Activated naive CD4-positive, alpha-beta T cell (primary cell): ENCODE measurements at places on chromosomes 5 and 9.

GRCh38 chr9:5326893-5327548 is 12.7 kb downstream of the RLN1 start:
- DNase-seq = no peak

DNA sequence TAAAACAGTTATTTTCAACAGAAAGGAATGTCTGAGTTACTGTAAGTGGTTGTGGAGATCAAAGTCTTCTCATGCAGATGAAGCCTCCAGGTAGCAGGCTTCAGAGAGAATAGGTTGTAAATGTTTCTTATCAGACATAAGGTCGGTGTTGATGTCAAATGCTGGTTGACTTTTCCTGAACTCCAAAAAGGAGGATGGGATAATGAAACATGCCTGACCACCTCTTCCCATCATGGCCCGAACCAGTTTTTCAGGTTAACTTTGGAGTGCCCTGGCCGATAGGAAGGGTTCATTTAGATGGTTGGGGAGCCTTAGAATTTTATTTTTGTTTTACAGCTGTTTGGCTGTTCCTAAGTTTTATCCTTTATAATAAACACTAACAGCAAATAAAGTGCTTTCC is 478.4 kb downstream of the ACTL7B start:
- DNase-seq = no peak

- no peak for DNase-seq
These were observed 22.6 kb downstream of the TGFBR1 start for GRCh38 chr9:99127356-99128132.

- DNase-seq = no peak
These were observed 2.4 kb downstream of the WDR5 start for GRCh38 chr9:134138292-134138691.

DNA sequence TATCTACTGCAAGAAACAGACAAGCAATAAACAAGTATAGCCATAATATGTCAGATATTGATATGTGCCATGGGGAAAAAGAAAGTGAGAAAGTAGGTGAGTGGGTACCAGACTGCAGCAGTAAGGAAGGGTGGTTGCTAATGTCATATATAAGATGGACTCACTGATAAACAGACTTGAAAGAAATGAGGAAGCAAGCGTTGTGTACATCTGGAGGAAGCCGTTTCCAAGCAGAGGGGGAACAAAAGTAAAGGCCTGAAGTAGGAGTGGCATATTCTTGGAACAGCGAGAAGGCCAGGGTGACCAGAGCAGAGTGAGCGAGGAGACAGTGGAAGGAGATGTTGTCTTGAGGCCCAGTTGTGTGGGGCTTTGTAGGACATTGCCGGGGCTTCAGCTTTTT is 142.2 kb upstream of the MAP3K1 start:
- no peak for DNase-seq
